Ureter (tissue), 1 donor: ENCODE measurements at places on chromosomes 1 and 21. TPM values are rescaled to one million over a fixed set of nuclear protein-coding genes. Genes with fewer than 3 reads are reported as not detected.
A peak's percentile ranks its signal among the peaks of the same experiment; 100 is the strongest.

DNA sequence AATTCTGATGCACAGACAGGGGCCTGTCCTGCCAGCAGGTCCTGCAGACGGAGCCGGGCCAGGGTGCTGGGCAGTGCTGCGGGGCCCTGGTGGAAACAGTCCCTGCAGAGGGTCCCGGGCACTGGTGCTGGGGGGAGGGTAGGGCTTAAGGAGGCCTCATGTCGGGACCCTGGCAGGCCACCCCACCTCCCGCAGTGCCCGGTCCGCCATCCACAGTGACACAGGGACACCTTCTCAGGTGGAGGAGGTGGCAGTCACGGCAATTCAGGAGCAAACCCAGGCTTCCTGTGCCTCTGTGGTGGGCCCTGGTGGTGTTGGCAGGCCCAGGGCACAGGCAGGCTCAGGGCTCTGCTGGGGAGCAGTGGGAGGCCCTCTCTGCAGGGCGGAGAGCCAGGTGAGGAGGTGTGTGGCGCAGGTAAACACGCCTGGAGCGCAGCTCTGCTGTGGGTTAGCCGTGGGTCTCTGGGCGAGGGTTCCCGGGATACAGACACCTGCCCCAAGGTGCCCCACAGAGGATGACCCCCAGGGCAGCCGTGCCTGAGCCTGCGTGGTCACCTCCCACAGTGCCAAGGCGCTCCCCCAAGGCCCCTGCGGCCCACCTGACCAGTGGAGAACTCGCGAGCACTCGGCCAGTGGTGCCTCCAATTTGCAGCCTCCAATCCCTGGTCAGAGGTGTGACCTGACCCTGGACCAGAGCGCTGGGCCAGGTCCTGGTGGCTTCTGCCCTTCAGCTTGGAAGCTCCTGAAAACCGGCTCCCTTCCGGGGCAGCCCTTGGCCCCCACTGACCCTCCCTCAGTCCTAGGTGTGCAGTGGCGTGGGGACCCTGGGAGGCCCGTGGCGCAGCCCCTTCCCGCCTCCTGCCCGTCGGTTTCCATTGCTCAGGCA is 19.2 kb downstream of the COL18A1 start:
- no peak for DNase-seq

DNA sequence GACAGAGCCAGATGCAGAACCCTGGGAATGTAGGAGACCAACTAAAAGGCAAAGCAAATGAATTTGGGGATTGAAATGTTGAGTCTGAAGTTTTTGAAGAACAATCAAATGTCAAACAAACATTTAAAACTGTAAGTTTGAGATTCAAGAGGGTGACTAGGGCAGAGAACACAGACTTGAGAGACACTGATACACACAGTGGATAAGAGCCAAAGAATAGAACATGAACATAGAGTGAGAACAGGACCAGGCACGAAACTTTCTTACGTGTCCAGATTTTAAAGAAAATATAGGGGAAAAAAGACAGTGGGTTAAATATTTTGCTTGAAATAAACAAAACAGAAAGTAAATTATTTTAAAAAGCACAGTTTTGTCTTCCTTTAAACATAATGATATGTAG is 115.7 kb downstream of the DPYD start:
- DNase-seq, result no peak

C1QTNF12 gene
- 3.4 TPM for total RNA-seq

DNA sequence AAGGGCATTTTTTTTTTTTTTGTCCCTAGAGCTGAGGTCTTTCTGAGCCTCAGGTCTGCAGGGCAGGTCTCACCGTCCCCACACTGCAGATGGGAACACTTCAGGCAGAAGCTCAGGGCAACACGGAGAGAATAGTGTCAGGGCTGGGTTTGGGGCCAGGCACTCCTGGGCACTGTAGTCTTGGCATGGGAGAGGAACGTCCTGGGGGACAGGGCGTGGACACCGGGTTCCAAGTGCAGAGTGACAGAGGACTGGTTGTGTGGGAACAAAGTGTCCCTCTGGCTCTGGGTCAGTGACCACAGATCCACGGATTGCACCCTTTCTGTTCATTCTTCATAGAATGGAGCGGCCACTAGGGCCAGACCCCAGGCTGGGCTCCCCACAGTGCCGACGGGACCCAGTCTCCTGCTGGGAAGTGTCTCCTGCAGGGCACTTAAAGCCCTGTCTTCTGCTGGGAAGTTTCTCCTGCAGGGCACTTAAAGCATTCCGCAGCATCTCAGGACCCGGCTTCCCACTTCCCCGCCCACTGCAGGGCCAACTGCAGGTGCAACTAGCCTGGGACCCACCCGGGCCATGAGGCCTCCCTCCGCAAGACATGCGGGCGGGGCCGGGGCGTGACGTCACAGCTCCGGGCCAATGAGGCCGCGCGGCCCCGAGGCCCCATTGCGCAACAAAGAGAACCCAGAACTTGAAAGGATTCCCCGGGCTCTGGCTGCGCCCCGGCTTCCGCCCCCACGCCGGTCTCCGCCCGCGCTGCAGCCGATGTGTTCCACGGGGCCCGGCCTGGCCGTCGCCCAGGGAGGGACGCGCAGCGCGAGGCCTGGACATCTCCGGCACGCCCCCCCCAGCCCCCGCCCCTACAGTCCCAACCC is 1.2 kb downstream of the GPR153 start:
- DNase-seq, result peak; percentile 82

- no peak for DNase-seq
Measured at GRCh38 chr1:222582099-222582774, 7.5 kb downstream of the TAF1A start.

SLC2A5 gene
- total RNA-seq, result 1.1 TPM

- DNase-seq, result no peak
Measured at GRCh38 chr21:19433623-19434022, 1030.0 kb upstream of the TMPRSS15 start.

TEKT2 gene
- not detected for total RNA-seq

- DNase-seq, result no peak
Measured at GRCh38 chr21:35720208-35720731, 340.1 kb downstream of the SETD4 start.

GRCh38 chr1:158121604-158122254 is 59.0 kb upstream of the CD1D start:
- no peak for DNase-seq
